CD4-positive, alpha-beta T cell treated with Interleukin-17A for 1 hour (primary cell): ENCODE measurements at places on chromosomes 2 and 18.
A peak's percentile ranks its signal among the peaks of the same experiment; 100 is the strongest.

- DNase-seq, result no peak
These were observed 88.8 kb downstream of the ZCCHC2 start for GRCh38 chr18:62611453-62612288.

DNA sequence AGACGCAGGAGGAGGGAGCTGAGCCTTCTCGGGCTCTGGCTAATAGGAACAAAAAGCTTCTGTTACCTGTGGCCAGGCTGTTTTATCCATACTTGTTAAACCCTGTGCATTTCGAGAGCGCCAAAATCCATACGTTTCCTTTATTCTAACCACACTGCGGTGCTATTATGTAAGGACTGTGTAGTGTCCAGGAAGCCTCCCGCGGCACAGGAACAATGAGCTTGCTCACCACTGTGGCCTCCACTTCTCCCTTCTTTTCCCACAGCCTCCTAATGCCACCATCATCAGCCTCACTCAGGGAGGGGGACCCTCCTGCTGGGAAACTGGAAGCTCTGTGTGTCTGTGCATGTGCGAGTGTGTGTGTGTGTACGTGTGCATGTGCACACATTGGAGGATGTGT is 268.5 kb downstream of the HAUS1 start:
- DNase-seq, result no peak

DNA sequence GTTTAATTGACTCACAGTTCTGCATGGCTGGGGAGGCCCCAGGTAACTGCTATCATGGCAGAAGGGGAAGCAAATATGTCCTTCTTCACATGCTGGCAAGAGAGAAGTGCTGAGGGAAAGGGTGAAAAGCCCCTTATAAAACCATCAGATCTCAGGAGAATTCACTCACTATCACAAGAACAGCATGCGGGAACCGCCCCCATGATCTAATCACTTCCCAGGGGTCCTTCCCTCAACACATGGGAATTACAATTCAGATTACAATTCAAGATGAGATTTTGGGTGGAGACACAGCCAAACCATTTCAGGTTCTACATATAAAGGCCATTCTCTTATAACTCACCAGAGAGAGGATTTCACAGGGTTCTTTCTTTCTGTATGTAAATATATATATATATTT is 62.9 kb downstream of the VRK2 start:
- DNase-seq, result no peak

- DNase-seq, result no peak
These were observed 848.0 kb upstream of the FAM98A start for GRCh38 chr2:34447097-34447496.

- no peak for DNase-seq
These were observed 196.8 kb upstream of the VRK2 start for GRCh38 chr2:57849843-57850242.

DNA sequence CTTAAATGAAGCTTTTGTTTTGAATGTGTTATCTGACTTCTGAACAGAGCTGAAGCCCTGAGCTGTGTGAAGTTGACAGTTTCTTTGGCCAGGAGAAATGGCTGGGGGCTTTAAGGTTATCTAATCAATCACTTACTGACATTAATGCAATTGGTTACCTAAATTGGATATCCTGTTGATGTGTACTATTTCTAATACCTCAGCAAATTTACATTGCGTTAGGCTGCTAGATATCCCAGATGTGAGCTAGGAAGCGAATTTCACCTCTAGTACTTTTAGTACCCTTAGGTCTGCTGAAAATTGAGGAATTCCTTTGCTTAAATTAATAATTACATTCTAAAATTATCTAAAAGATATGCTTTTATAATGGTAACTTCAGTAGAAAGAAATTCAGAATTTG is 102.0 kb downstream of the LCLAT1 start:
- DNase-seq, result no peak

GRCh38 chr2:120886534-120887319 is 151.1 kb downstream of the GLI2 start:
- no peak for DNase-seq

- DNase-seq, result no peak
These were observed 6.7 kb downstream of the SERPINB2 start for GRCh38 chr18:63894106-63894772.

DNA sequence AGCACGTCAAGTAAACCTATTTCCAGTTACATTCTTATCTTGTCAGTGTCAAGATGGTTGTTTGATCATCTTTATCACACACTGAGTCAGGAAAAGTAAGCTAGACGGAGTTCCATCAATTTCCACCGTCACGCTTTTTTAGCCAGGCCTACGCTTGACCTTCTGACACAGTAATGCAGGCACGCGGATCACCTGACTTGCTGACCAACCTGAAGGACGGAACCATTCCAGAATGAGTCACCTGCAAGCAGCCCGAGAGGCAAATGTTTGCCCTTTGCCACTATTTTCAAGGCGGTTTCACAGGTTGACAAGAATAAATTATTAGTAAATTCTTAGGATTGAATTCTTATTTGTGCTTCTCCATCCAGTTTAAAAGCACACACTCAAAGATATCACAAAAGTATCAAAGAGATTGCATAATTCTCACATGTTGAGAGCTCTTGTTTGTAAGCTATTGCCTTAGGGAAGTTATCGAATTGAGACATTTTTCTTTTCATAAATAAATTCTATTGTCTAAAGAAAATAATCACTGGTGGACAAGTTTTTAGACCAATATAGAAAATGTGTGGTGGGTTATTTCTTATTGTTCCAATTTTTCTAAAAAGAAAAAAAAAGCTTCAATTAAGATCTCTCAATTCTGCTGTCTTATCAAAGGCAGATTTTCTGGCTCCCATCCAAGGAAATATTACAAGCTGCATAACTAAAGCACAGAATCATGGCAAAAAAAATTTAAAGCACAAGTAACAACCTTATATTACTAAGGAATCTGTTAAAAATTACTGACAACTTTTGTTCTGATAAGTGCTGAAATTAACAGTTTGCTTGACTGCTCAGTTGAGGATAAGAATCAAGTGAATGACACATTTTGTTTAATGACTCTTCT is 31.9 kb downstream of the UXS1 start:
- no peak for DNase-seq

GRCh38 chr2:54366487-54367280 is 89.4 kb upstream of the SPTBN1 start:
- no peak for DNase-seq

DNA sequence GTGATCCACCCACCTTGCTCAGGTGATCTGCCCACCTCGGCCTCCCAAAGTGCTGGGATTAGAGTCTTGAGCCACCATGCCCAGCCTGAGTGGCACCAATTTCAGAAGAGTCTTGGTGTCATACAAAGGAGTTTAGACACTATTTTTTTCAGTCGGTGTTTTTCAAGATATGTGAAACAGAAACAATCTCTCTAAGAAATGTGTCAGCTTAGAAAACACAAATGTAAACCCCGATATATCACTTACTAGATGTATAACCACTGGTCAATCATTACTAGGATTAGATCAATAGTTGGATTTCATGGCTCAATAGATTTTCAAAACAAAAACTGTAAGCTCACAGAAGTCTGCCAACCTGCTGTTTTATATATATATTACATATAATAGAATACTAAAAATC is 67.2 kb upstream of the FRZB start:
- no peak for DNase-seq

DNA sequence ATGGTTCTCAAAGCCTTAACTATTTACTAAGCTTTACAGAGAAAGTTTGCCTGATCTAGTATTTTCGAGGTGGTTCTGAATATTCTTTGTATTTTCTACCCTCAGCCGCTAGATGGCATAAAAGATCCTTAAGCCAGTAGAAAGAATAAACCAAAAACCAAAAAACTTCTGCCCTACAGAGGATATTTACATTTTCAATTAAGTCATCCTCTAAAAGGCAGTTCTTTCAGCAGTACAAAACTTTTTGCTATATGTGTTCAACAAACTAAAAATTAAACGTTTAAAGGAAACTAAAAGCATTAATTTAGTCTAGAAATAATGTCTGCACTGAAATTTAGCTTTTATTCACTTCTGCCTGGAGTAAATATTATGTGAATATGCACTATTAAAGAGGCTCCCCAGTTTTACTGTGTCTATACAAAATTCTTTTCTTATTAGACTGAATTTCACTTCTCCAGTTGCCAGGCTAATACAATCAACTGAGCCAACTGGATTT is 297.5 kb downstream of the PIEZO2 start:
- DNase-seq, result peak; percentile 37

GRCh38 chr2:112714836-112715631 is 5.8 kb upstream of the NT5DC4 start:
- DNase-seq, result no peak
